Glomerular endothelial cell (primary cell): ENCODE measurements at places on chromosomes 16 and 17.

DNA sequence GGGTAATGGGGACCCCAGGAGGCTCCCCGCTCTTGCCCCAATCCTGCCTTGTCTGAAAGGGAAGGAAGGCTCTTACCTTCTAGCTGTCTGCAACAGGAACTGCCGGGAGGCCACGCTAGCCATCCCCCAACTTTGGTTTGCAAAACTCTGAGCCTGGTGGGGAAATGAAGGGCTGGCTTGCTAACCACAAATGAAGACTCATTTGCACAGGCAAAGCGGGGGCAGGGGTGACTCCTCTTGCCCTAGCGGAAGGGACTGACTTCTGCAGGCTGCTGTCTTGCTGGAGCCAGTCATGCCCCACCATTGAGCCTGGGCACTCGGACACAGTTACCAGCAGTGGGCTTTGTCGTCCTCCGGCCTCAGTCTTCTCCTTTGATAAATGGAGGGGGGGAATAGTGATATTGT lies 52.6 kb downstream of the PLCG2 start:
- DNase-seq = no peak

- DNase-seq = no peak
Measured at GRCh38 chr16:71344315-71344905, 14.1 kb upstream of the CALB2 start.

DNA sequence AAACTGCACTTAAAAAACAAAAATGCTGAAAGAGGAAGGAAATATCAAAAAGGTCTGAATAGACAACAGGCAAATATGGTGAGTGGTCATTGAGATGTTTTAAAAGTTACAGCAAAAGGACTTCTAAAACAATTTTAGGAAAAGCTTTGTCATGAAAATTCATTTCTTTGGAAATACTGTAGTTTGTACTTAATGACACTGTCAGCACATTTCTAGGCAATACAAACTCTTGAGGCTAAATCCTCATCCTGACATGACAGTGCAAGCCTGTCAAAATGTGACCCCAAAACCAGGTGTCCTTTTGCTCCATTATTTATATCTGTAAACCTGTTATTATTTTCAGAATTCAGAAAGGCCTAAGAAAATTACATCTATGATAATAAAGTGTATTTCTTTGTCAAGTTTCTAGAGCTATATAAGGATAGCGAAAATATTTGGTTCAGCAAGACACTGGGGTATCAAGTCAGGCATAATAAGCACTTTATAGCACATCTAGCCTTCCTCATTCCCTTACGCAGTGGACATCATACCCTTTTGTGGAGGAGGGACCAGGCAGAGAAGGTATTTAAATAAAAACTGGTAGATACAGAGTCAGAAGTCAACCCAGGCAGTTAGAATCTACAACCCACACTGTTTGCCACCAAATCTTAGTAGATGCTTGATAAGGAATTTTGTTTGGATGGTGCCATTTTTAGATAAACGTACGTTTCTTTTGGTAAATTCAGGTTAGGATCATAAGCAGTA lies 28.4 kb downstream of the SIAH1 start:
- DNase-seq = no peak

- DNase-seq = no peak
Measured at GRCh38 chr17:64067657-64068056, 47.2 kb upstream of the ICAM2 start.

DNA sequence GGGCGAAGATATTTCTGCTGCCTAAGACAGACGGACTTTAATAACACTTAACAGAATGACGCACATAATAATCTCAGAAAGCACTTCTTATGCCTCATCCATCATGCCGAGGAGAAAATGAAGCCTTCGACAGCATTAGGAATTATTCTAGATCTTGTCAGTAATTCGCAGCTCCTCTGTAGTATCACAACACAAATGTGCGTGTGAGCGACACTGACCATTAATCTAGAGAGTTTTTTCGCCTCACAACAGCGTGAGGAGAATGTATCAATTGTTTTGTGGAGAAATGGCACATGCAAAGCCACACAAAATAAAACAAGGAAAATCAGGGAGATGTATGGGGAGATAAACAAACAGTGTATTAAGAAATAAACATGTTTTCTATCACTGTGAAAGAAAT lies 410.2 kb upstream of the PSMD7 start:
- DNase-seq = no peak
